ENCODE measurements at places on chromosomes 3 and 15. TPM values are rescaled to one million over a fixed set of nuclear protein-coding genes. Genes with fewer than 3 reads are reported as not detected.
A peak's percentile ranks its signal among the peaks of the same experiment; 100 is the strongest.

DNA sequence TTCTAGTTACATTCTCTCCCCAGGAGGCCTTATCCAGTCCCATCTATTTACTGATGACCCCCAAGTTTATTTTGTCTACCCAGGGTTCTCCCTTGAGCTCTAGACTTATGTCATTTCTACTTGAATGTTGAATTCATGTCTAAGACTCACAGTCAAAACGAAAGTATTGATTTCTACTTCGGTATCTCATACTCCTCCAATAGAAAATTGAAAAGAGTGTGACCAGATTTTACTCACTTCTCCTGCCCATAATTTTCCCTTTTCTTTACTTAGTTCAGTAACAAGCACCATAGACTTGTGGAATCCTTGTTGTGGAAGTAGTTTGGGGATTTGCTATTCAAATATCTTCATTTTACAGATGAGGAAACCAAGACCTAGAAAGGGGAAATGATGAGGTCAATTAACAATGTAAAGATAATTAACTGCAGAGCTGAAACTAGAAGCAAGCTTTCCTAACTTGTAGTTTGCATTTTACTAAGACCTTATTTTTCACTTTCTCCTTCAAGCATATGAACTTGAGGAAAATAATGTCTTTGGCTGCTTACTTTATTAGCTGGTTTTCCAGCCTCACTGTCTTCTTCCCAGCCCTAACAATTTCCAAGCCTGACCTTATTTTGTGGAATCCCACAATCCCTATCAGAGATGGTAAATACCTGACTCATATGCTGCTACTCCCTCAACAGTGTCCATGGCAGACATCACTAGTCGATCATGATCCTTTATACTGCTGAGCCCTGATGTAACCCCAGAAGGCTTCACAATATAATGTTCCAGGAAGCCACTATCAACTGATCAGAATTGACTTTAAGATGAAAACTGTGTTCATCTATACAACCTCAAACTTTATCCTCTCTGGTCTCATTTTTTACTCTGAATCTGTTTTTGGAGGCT is 123.9 kb upstream of the AGBL1 start:
- no peaks in the 10 kb centered on the region for H3K27me3 ChIP-seq
- no peak overlapping the region for H3K27ac ChIP-seq
- no peaks in the 10 kb centered on the region for H3K4me1 ChIP-seq
- no peaks in the 10 kb centered on the region for H3K36me3 ChIP-seq
- no peak for DNase-seq
- H3K4me3 ChIP-seq: no peak overlapping the region

SKOR1 gene
- total RNA-seq: 0.79 TPM

DNA sequence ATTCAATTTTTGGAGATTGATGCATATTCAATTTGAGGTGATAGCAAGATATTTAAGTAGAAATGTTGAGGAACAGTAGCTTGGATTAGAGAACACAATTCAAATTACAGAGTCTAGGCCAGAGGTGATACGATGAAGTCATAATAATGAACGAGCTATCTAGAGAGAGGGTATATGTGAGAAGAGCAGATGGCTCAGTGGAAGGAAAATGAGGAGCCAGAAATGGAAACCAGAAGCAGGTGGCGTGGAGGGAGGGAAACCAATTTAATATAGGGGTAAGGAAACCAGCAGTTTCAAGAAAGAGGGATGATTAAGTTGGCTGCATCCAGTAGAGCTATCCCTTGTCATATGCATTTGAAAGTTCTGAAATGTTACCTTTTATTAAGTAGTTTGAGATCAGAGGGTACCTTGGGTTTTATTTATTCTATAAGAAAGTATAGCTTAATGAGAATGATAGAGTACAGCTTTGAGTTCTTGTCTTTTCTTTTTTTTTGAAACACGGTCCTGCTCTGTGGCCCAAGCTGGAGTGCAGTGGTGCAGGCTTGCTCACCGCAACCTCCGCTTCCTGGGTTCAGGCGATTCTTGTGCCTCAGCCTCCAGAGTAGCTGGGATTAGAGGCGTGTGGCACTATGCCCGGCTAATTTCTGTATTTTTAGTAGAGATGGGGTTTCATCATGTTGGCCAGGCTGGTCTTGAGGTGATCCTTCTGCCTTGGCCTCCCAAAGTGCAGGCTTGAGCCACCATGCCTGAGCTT is 22.1 kb downstream of the NCK1 start:
- H3K4me1 ChIP-seq: peaks cover 33% of the 10 kb centered on the region
- H3K4me3 ChIP-seq: no peak overlapping the region
- peak overlapping the region; percentile 73 for H3K27ac ChIP-seq
- no peak for DNase-seq
- H3K27me3 ChIP-seq: no peaks in the 10 kb centered on the region

ITIH4 gene
- 38.8 TPM for total RNA-seq

- no peaks in the 10 kb centered on the region for H3K27me3 ChIP-seq
- no peak overlapping the region for H3K27ac ChIP-seq
- H3K4me3 ChIP-seq: no peak overlapping the region
Measured at GRCh38 chr15:36175741-36176291, 403.6 kb upstream of the CDIN1 start.

DNA sequence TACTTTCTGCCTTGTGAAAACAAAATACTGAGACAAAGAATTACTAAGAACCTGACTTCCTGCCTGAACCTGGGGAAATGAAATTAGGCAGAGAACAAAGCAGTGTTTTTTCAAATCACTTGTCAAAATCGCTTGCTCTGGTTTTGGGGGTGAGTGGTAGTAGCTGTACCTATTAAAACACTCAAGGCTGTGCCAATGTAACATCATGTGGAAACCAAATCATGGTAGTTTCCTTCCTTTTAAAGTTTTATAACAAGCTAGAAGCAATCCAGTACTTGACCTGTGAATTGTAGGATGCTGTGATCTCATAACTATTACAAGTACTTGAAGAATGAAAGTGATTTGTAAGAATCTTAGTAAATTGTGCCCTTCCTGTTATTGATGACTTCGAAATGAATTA is 6.7 kb downstream of the CMTM8 start:
- DNase-seq: no peak
- H3K27me3 ChIP-seq: no peaks in the 10 kb centered on the region
- peaks cover 23% of the 10 kb centered on the region for H3K4me1 ChIP-seq

- H3K4me3 ChIP-seq: no peak overlapping the region
- no peaks in the 10 kb centered on the region for H3K36me3 ChIP-seq
- H3K27me3 ChIP-seq: no peaks in the 10 kb centered on the region
- no peak overlapping the region for H3K27ac ChIP-seq
- no peaks in the 10 kb centered on the region for H3K4me1 ChIP-seq
- DNase-seq: no peak
Measured at GRCh38 chr3:173287361-173287760, 110.2 kb upstream of the NLGN1 start.

DNA sequence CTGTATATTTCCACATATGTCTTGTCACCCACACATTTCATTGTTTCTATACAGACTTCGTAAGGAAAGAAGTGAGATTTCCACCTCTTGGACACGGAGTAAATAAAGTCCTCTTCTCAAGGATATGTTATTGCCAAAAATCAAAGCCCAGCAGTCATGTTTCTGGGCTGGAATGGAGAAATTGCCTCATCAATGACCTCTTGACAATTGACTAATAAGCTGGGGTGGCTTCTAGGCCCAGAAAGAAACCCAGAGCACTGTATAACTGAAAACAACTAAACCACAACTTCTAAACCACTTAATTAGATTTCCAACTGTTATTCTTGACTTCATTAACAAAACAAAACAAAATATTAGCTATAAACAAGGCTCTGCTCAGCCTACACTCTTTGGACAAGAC is 56.4 kb upstream of the SLC24A5 start:
- no peak for DNase-seq
- H3K4me1 ChIP-seq: no peaks in the 10 kb centered on the region
- no peaks in the 10 kb centered on the region for H3K27me3 ChIP-seq
- no peak overlapping the region for H3K4me3 ChIP-seq
- H3K36me3 ChIP-seq: no peaks in the 10 kb centered on the region
- H3K27ac ChIP-seq: no peak overlapping the region

ABHD17C gene
- 2.2 TPM for total RNA-seq

GRCh38 chr15:63389902-63390670 is 8.4 kb upstream of the CA12 start:
- H3K27me3 ChIP-seq: peaks cover 9% of the 10 kb centered on the region
- no peaks in the 10 kb centered on the region for H3K36me3 ChIP-seq
- H3K27ac ChIP-seq: no peak overlapping the region
- DNase-seq: no peak
- H3K4me3 ChIP-seq: no peak overlapping the region
- peaks cover 6% of the 10 kb centered on the region for H3K4me1 ChIP-seq

- H3K4me3 ChIP-seq: no peak overlapping the region
- H3K27ac ChIP-seq: no peak overlapping the region
- no peaks in the 10 kb centered on the region for H3K4me1 ChIP-seq
- peaks cover 3% of the 10 kb centered on the region for H3K27me3 ChIP-seq
- H3K36me3 ChIP-seq: no peaks in the 10 kb centered on the region
- no peak for DNase-seq
Measured at GRCh38 chr3:167839460-167840134, 104.1 kb downstream of the SERPINI1 start.

CISH gene
- 217 TPM for total RNA-seq

DNA sequence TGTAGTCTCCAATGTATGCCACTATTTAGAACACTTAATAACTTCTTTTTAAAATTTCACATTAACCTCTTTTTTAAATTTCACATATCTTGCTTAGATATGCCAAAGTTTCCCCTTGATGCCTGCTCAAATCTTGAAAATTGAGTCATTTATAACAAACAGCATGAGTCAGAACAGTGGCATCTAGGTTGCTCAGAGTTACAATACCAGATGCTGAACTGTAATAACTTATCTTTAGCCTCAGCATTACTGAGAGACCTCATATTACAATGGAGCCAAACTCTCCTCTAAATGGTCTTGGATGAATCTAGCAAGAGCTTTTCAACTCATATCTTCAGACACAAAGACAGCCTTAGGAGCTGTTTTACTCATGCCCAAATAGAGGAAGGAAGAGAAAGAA is 439.3 kb upstream of the ARPP21 start:
- no peak for DNase-seq
- H3K27me3 ChIP-seq: no peaks in the 10 kb centered on the region
- no peaks in the 10 kb centered on the region for H3K36me3 ChIP-seq
- H3K4me3 ChIP-seq: no peak overlapping the region
- H3K4me1 ChIP-seq: no peaks in the 10 kb centered on the region

- H3K4me3 ChIP-seq: no peak overlapping the region
- H3K4me1 ChIP-seq: no peaks in the 10 kb centered on the region
- no peak for DNase-seq
- H3K27ac ChIP-seq: no peak overlapping the region
- no peaks in the 10 kb centered on the region for H3K27me3 ChIP-seq
- no peaks in the 10 kb centered on the region for H3K36me3 ChIP-seq
Measured at GRCh38 chr3:963755-964154, 129.1 kb upstream of the CNTN6 start.

GRCh38 chr3:13346481-13347389 is 73.4 kb downstream of the NUP210 start:
- peak; percentile 81 for DNase-seq
- no peaks in the 10 kb centered on the region for H3K27me3 ChIP-seq
- H3K27ac ChIP-seq: peak overlapping the region; percentile 33
- H3K36me3 ChIP-seq: peaks cover 87% of the 10 kb centered on the region

C3orf49 gene
- not detected for total RNA-seq

- no peaks in the 10 kb centered on the region for H3K27me3 ChIP-seq
- no peak overlapping the region for H3K27ac ChIP-seq
- no peak overlapping the region for H3K4me3 ChIP-seq
- H3K36me3 ChIP-seq: no peaks in the 10 kb centered on the region
Measured at GRCh38 chr15:67992834-67993233, 61.3 kb upstream of the PIAS1 start.

- no peak overlapping the region for H3K4me3 ChIP-seq
- DNase-seq: no peak
- no peaks in the 10 kb centered on the region for H3K27me3 ChIP-seq
- H3K36me3 ChIP-seq: no peaks in the 10 kb centered on the region
Measured at GRCh38 chr3:102059145-102059943, 210.0 kb downstream of the NFKBIZ start.

DNA sequence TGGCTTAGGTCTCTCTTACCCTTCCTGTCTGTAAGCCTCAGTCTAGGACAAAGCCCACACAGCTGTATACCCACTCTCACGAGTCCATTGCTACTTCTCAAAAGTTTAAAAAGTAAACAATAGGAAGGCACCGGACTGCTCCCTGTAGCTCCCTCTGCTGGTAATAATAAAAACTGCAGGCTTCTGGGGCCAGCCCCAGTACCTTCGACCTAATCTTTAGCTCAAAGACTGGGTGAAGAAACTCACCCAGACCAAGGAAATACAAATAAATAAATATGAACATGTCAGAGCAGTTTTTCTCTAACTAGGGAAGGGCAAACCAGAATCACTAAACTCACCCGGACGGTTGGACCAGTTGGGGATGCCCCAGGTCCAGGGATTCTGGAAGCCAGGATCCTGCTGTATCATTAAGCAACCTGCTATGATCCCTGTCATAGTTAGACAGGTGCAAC is 5.0 kb downstream of the FAM219B start:
- peak; percentile 46 for DNase-seq
- H3K27me3 ChIP-seq: no peaks in the 10 kb centered on the region
- H3K4me1 ChIP-seq: peaks cover 26% of the 10 kb centered on the region
- no peak overlapping the region for H3K4me3 ChIP-seq

DNA sequence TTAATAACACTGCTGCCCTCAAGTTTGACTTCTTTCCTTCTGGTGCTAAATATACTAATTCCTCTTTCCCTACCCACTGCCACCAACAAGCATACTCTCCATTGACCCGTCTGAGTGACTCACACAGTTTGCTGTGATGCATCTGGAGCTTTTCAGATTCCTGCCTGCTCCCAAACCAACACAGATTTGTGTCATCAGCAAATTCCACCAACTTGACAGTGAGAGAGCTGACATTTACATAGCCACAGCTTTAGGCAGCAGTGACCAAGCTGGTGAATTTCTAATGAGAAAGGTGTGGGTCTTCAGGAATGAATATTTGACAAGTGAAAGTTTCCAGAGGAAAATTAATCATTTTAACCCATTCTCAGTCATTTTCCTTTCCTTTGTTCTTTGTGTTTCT is 96.5 kb upstream of the PRICKLE2 start:
- H3K4me3 ChIP-seq: no peak overlapping the region
- H3K27ac ChIP-seq: no peak overlapping the region
- no peaks in the 10 kb centered on the region for H3K4me1 ChIP-seq
- no peak for DNase-seq
- H3K36me3 ChIP-seq: no peaks in the 10 kb centered on the region
